DND-41 (cell line): ENCODE measurements at places on chromosomes 5 and 9.

DNA sequence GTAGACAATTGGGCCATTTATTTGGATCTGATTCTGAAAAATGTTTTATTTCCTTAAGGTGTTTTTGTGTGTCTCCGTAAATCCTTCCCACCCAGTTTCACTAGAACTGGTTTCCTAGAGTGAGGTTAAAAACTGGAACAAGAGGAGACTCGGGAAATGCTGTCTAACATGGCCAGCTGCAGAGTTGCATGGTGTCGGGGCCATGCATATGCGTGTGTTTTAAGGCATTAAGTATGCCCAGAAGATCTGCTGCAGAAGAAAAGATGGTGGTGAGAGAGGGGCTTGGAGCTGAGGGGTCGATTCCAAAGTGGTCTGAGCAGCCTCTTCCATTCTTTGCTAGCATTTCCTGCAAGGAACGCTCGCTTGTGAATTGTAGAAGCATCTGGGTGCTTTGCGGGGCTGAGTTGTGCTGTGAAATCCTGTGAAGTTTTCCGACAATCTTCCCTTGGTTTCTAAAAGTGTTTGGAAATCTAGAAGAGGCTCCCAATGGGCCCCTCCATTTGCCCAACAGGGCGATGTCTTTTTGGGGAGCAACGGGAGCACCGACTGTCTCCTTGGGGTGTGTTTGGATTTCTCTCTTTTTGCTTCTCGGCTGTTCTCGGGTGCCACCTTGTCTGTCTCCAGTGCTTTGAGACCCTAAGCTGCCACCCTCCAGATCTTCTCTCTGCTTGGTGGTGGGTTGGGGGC lies 113.8 kb downstream of the COL5A1 start:
- no peak overlapping the region for H3K4me3 ChIP-seq
- no peak overlapping the region for H3K27ac ChIP-seq
- no peaks in the 10 kb centered on the region for H3K4me1 ChIP-seq
- H3K27me3 ChIP-seq: no peaks in the 10 kb centered on the region

DNA sequence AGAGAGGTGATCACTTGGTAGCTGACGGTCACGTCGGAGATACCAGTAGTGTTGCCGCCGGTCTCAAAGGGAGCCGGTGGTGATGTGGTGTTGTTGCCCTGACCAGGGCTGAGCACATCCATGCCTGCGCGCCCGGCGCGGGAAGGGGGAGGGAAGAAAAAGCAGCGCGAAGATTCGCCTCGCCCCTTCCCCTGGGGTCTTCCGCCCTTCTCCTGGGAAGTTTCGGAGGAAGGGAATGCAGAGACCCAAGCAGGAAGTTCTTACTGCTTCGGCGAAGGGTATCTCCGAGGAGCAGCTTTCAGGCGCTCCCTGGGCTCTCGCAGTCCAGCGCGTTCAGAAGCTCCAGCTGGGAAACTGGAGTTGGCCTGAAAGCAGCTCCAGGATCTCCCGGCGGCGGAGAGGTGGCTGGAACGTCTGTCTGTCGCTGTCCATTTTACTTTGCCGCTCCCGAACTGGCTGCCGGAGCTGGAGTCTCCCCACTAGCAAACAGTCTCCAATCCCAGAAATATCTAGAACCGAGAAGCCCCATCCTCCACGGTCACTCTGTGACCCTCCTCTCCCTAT lies 565 bp downstream of the HTR1A start:
- no peaks in the 10 kb centered on the region for H3K4me1 ChIP-seq
- H3K27me3 ChIP-seq: no peaks in the 10 kb centered on the region
- no peak overlapping the region for H3K27ac ChIP-seq

DNA sequence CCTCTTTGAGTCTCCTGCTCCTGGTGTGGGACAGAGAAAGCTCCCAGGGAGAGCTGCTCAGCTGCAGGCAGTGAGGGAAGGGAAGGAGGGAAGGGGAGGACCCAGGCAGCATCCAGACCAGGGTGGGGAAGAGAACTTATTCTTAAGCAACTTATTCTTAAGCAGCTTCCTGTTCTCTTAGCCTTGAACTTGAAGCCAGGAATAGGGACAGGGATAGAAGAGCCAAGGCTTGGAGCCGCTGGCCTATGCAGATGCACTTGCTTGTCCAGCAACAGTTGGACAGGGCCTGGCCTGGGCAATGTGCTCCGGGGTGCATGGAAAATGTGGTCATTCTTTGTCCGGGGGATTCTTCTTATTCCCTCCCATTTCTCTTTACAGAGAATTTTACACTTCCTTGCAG lies 31.4 kb upstream of the SPTLC1 start:
- H3K27ac ChIP-seq: no peak overlapping the region
- H3K4me1 ChIP-seq: no peaks in the 10 kb centered on the region
- H3K27me3 ChIP-seq: no peaks in the 10 kb centered on the region
- H3K36me3 ChIP-seq: no peaks in the 10 kb centered on the region
- no peak overlapping the region for H3K4me3 ChIP-seq
- DNase-seq: no peak

- no peak overlapping the region for H3K27ac ChIP-seq
- no peak for DNase-seq
- H3K27me3 ChIP-seq: no peaks in the 10 kb centered on the region
- no peak overlapping the region for H3K4me3 ChIP-seq
Observed at GRCh38 chr5:154060606-154061005, 21.8 kb downstream of the MFAP3 start.

DNA sequence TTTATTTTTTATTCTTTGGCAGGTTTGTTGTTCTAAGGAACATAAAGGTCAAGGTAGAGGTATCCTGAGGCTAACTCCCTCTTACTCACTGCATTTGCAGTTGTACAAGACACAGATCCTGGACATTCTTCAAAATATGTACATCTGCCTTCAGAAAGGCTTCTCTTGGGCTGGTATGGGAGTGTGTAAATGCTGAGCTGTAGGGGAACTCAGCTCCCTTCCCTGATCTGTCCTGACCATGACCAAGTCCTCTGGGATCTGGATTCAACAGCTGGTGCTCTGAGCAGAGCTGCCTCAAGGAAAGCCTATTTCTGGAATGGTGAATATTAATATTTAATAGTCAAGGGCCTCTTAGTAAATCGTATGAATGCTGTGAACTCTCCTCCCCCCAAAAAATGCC lies 117.4 kb downstream of the PRKACG start:
- H3K27me3 ChIP-seq: no peaks in the 10 kb centered on the region
- no peak for DNase-seq
- peak overlapping the region; percentile 40 for H3K4me3 ChIP-seq
- H3K36me3 ChIP-seq: no peaks in the 10 kb centered on the region
- peak overlapping the region; percentile 96 for H3K27ac ChIP-seq

GRCh38 chr9:86655147-86655546 lies 292.2 kb downstream of the GAS1 start:
- H3K4me1 ChIP-seq: 0 out of 2 replicates have a peak, but pooled peaks cover 5% of the 10 kb centered on the region
- no peaks in the 10 kb centered on the region for H3K27me3 ChIP-seq
- no peaks in the 10 kb centered on the region for H3K36me3 ChIP-seq
- no peak overlapping the region for H3K27ac ChIP-seq
- no peak for DNase-seq

DNA sequence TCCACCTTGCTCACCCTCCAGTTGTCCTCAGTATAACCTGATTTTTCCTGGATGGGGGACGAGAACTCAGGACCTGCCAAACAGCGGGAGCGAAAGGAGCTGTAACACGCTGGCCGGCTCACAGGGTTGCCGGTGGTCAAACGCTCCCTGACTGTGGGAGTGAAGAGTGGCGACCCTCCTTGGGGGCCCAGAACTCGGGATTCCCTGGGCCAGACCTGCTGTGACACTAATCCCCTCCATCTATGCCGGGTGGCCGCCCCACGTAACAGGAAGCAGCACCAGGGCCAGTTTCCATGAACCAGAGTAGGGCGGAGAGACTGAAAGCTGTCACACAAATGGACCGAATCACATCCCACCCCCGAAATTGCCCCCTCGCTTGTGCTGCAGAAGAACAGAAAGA lies 1809.2 kb upstream of the ACO1 start:
- H3K27ac ChIP-seq: no peak overlapping the region
- no peaks in the 10 kb centered on the region for H3K36me3 ChIP-seq
- H3K27me3 ChIP-seq: no peaks in the 10 kb centered on the region
- no peaks in the 10 kb centered on the region for H3K4me1 ChIP-seq
- DNase-seq: no peak

DNA sequence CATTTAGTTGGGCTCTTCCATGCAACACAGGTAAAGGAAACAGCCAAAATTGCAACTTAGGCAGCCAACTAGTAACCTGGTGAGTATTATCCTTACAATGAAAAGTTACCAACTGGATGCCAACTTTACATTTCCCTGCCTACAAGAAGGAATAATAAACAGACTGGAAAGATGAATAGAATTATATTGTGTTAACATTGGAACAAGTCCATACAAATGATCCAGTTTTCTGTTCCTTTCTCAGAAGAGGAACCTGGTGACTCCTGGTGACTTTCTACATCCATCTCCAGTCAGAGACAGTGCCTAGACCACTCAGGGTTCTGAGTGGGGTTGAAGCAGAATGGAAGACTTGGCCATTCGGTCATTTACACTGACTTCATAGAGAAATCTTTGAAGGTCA lies 20.6 kb downstream of the MARCHF3 start:
- no peak overlapping the region for H3K27ac ChIP-seq
- H3K36me3 ChIP-seq: no peaks in the 10 kb centered on the region
- no peaks in the 10 kb centered on the region for H3K4me1 ChIP-seq
- DNase-seq: no peak

DNA sequence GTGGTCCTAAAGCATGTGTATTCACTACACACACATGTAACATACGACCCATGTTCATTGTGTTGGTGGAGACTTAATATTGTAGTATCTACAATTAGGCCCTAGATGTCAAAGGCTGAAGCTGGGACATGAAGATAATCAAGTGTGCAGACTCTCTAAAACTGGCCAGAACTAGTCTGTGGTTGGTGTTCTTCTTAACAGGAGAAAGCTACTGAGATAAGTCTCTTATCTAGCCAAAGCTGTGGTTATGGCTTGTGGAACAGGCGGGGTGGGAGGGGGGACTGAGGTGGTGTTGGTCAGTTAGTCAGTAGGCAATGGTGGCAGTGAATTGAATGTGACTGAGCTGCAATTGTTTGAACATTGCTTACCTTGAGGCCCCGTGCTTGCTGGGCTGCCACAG lies 112.7 kb upstream of the SLC24A2 start:
- no peak overlapping the region for H3K27ac ChIP-seq
- H3K4me1 ChIP-seq: no peaks in the 10 kb centered on the region
- H3K4me3 ChIP-seq: no peak overlapping the region

DNA sequence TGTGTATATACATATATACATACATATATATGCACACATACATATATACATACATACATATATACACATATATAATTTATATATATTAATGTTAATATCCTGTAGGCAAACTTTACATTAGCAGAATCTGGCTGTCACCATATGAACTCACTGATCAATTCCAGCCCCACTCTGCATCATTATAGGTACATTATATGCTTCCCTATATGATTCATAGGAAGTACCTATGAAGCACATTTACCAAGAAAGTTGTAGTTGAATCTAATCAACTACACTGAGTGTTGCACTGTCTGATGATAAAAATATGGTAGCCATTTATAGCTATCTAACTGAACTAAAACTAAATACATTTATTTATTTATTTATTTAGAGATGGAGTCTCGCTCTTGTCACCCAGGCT lies 5.5 kb upstream of the SPATA6L start:
- no peaks in the 10 kb centered on the region for H3K27me3 ChIP-seq
- H3K4me1 ChIP-seq: no peaks in the 10 kb centered on the region
- H3K36me3 ChIP-seq: no peaks in the 10 kb centered on the region
- H3K4me3 ChIP-seq: no peak overlapping the region
- DNase-seq: no peak
- H3K27ac ChIP-seq: no peak overlapping the region

DNA sequence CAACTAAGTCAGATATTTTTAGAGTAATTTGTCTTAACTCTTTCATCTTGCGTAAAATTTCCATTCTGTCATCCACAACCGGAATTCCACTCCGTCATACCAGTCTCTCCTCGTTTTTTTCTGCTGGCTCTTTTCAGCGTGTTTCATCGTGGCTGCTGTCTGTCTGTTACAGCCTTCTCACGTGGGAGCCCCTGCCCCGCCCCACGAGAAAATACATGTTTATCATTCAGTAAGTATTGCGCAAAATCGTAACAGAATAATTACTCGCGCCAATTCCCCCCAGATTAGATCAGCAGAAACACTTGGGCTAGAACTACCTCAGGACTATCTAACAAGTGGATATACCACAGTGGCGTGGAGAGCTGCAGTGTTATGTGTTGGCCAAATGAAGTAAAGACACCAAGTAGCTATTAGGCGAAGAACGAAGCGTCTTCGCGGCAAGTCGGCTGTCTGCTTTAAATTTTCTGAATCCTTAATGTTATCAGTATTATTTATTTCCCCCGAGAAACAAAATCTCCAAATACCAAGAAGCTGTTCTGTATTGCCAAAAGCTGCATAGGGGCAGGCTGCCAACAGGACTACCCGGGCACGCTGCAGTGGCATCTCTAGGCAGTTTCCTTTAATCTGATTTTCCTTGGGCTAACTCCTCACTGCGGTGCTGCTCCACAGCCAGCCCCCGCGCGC lies 566 bp upstream of the FOCAD start:
- peak overlapping the region; percentile 64 for H3K27ac ChIP-seq

GRCh38 chr9:125910286-125910685 lies 163.1 kb downstream of the PBX3 start:
- no peaks in the 10 kb centered on the region for H3K27me3 ChIP-seq
- no peak overlapping the region for H3K4me3 ChIP-seq

GRCh38 chr9:133379153-133380086 lies 3.3 kb downstream of the STKLD1 start:
- H3K36me3 ChIP-seq: no peaks in the 10 kb centered on the region; the same call in 1 of the 2 replicates
- H3K4me3 ChIP-seq: no peak overlapping the region
- no peak overlapping the region for H3K27ac ChIP-seq
- H3K27me3 ChIP-seq: no peaks in the 10 kb centered on the region
- DNase-seq: no peak

DNA sequence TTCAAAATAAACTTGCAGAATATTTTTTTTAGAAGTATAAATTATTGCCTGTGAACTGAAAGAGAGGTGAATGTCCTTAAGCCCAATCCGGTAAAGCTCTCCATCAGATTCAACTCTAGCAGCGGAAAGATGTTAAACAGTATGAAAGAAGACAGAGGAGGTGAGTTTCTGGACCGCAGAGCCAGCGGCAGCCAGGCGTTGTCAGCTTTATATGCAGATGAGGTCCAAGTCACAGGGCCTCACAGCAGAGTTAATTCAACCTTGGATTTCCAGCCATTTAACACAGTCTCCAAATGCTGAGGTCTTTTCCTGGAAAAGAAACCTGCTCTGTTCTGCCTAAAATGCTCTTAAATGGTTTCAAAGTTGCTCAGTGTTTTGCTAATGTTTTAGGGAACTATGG lies 75.5 kb downstream of the OTULIN start:
- peaks cover 69% of the 10 kb centered on the region for H3K36me3 ChIP-seq
- no peak overlapping the region for H3K27ac ChIP-seq
- no peaks in the 10 kb centered on the region for H3K27me3 ChIP-seq
- H3K4me1 ChIP-seq: peaks cover 26% of the 10 kb centered on the region
- H3K4me3 ChIP-seq: no peak overlapping the region
